ENCODE measurements at places on chromosomes 11 and 22.
A peak's percentile ranks its signal among the peaks of the same experiment; 100 is the strongest.

- DNase-seq, result peak; percentile 16
Observed at GRCh38 chr11:69173331-69173730, 17.6 kb downstream of the SMIM38 start.

GRCh38 chr11:72741429-72741833 lies 10.8 kb downstream of the ARAP1 start:
- DNase-seq, result peak; percentile 56

DNA sequence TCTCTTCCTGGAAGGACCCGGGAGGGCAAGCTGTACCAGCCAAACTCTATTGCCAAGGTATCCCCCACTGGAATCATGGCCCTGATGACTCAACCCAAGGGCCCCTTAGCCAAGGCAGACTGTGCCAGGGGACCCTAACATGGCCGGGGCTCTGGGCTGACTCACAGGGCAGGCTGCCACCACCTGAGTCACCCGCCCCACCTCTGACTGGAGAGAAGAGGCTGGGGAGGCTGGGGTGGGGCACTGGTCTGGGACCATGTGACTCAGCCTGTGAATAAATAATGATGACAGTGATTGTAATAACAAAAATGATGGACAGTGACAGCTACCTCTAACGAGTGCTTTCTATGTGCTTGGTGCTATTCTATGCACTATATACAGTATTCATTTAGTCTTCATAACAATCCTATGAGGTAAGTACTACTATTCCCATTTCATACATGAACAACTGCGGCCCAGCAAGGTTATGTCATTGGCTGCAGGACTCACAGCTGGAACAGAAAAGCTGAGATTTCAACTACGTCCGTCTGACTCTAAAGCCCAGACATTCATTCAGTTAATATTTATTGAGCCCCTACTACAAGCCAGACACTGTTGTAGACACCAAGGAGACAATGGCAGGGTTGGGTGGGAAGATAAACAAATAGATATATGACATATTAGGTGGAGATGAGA lies 84.2 kb downstream of the FBXO7 start:
- DNase-seq, result peak; percentile 85

DNA sequence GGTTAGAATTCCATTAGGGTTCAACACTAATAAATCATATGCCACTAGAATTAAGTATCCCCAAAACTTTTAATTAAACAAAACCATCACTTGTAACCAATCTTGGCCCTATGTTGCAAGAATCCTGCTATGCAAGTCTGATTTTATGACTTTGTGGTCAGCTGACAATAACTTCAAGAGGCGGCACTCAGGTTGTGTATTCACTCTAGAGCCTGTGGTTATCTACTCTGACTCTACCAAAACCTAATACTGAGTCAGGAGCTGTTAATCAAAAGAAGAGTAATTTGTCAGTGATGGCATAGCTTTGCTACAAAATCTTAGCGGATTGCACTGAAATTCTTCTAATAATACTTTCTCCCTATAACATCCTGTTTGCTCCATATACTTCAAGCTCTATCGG lies 253.7 kb downstream of the AASDHPPT start:
- peak; percentile 35 for DNase-seq
